ENCODE measurements at places on chromosomes 4 and X.

GRCh38 chr4:3766785-3767569 lies 792 bp downstream of the ADRA2C start:
- peak; percentile 79 for DNase-seq

- DNase-seq, result no peak
These were observed 52.3 kb upstream of the KLF3 start for GRCh38 chr4:38611676-38612075.

DNA sequence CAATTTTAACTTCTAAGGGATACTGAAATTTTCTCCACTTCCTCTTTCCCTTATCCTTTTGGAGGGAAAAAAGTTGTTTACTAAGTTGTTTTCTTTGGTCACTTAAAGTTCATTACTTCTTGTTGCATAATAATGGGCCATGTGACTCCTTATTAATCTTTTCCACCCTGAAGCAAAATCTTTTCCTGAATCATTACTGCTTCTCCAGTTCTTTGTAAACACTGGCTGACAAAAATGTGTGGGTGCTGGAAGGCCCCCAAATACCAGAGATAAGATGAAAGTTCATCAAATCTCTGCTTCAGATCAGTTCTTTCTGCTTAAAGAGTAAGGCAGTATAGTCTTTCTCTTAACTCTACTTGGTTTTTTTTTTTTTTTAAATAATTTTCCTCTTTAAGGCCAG lies 108.9 kb upstream of the NHS start:
- no peak for DNase-seq

GRCh38 chr4:79249881-79250503 lies 75.9 kb downstream of the NAA11 start:
- no peak for DNase-seq

DNA sequence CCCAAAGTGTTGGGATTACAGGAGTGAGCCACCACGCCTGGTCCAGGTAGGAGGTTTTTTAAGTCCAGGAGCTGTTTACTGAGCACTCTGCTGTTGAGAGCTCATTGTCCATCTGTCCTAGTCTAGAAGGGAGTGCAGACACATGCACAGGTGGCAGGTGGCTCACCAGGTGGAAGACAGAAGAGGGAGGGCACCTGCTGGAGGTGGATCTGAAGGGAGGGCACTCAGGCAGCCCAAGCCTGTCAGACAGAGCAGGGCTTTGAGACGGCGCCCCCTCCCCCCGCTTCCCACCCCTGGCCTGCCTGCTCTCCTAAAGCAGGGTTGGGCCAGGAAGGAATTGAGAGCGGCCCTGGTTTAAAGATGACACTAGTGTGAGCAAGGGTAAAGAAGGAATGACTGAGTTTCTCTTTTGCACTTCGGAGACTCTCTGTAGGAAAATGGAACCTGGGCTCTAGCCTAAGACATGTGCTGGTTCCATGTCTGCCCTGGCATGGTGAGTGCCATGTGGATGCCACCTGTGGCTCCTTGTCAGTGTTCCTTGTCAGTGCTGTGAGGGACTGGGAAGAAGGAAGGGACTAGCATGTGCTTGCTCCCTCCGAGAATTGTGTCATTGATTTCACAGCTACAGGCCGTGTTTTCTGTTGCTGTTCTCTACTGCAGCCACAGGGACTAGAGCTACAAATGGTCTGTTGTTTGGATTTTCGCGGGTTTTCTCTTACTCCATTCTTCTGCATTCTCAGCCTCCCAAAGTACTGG lies 108.6 kb downstream of the TNIP2 start:
- DNase-seq, result no peak

DNA sequence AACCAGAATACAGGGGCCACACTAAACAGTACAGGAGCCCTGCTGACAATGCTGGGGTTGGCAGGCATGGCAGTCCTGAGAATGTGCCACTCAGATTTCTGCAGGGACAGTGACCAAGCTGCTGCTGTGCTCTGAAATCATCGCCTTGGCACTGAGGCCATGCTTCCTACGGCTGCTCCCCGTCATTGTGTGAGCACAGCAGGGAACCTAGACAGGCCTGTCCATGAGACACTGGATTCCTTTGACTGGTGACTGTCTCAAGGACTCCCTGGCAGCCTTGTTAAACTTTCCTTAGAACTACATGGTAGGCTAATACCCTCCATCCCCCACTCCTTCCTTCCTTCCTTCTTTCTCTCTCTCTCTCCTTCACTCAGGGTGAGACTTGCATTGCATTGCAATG lies 111.4 kb downstream of the LUZP4 start:
- peak; percentile 56 for DNase-seq

DNA sequence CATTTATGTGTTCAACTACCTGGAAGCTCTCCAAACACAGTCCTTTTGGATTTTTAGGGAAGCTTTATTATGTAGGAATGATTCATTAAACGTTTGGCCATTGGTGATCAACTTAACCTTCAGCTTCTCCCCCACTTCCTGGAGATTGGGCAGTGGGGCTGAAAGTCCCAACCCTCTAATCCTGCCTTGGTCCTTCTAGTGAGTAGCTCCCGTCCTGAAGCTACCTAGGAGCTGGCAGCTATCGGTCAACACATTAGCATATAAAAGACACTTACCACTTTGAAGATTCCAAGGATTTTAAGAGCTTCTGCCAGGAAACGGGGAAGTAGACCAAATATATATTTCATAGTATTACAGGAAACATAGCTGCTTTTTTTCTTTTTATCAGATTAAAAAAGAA lies 69.7 kb downstream of the MCUB start:
- DNase-seq, result no peak

DNA sequence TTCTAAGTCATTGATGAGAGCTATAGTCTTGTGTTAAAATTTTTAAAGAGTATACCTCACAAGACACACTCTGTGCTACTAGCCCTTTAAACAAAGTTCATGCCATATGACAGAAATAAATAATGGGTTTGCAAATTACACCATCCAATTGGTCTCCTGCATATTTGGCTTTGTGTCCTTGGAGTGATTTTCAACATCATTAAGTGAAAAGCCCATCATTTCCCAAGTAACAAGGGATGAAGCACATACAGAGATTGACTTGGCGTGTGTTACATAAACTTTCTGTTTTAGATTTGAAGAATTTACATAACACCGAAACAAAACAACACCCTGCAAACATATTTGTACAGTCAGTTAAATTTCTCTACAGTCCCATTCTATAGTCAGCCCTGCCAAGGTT lies 216.9 kb upstream of the NEIL3 start:
- no peak for DNase-seq

- DNase-seq, result no peak
These were observed 50.4 kb downstream of the GSTCD start for GRCh38 chr4:105758958-105759357.

DNA sequence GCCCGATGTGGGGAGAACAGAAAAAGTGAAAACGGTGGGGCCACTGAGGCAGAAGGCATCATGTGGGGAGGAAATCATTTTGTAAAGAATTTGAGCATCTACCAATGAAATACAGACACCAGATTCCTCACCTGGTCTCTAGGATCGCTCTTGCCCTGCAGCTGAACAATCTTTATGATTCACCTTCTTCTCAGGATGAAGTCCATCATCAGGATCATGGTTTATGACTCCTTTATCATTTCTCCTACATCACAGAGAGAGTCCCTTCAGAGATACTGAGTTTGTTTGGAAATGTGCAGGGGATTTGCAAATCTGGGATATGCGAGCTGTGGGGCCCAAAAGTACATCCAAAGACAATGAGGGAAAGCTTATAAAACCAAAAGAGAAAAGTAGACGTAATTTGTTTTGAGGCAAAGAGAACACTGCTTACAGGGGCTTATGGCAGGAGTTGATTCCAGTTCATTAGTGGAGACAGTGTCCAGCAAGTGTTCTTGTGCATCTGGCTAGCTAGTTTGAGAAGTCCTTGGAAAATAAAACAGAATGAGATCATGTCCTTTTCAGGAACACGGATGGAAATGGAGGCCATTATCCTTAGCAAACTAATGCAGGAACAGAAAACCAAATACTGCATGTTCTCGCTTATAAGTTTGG lies 15.3 kb upstream of the ANXA5 start:
- no peak for DNase-seq

DNA sequence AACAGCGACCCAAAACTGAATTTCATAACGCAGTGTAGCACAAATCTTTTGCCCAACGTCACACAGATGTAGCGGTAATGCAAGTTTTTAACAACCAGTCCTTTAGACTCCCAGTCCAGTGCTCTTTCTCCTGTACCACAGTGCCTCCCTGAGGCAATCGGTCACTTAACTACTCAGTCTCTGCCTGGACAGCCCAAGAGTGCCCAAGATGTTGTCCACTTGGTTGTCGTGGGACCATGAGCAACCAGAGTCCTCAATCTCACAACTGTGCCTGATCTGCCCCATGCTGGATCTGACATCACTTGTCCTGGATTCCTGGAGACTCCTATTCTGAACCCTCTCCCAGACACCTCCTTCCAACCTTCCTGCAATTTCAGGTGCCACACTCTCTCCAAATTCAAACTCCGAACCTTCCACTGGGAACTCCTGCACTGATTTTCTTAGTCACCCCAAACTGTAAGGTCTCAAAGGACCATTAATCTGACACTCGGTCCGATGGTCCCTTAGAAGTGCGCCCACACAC lies 702 bp downstream of the MMGT1 start:
- no peak for DNase-seq

GRCh38 chrX:110143454-110144210 lies 140.7 kb downstream of the TMEM164 start:
- DNase-seq, result no peak

DNA sequence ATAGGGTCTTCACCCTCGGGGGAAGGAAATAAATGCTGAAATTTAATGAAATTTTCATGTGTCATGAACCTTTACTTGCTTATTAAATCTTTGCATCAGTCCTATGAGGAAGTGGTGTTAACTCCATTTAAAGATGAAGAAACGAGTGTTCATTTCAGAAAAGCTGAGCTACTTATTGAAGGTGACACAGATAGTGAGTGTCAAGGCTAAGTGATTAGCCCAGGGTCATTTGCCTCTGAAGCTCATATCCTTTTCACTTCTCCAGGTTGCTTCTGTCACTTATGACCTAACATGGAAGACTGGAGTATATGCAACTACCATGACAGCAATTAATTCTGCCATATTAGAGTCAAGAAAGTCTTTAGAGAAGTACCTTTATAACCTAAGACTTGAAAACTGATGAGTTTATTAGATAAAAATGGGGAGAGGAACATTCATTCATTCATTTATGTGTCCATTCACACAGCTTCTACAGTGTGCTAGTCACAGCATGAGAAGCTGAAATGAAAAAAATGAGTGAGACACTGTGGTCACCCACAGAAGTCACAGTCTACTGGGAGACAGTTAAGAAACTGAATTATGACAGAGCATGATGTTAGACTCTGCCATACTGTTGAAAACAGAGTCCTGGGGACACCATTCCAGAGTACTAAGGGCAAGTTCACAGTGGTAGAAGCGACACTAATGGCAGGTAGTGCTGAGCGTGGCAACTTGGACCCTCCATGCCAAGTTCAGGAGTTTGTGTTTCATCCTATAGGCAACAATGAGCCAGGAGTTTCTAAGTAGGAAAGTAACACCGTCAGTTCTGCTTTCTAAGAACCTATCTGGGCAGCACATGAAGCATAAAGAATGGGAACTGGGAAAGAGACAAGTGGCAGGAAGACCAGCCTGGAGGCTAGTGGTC lies 21.3 kb downstream of the ALPK1 start:
- no peak for DNase-seq

DNA sequence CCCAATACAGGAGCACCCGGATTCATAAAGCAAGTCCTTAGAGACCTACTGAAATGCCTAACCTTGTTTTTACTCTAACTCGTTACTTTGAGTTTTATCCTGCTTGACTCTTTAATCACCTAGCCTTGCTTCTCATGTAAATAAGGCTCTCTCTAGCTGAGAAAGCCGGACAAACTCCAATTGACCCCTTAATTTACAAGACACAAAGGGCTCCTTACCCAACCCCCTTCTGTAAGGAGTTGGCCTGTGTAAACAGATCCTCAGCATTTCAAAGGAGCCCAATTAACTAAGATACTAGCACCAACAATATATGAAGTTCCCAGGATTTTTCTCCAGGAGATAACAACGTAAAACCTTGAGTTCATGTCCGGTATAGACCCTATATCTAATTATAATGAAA lies 61.7 kb downstream of the CT47B1 start:
- no peak for DNase-seq
